Ammon's horn (tissue), 1 donor: ENCODE measurements at places on chromosomes 2 and 18.

DNA sequence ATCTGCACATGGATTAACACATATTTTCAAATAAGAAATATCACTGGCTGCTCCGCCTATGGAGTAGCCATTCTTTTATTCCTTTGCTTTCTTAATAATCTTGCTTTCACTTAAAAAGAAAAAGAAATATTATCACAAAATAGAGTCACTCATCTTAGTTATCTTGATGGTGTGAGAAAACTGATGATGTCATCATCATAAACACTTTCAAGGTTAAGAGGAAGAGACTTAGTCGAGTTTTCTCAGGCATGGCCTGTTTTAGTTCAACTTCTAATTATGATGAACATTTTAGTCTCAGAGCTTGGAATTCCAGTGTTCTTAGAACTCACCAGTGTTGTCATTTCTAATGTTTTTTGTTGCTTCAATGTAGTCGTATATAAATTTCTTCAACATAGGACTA is 506.1 kb downstream of the PTPRM start:
- no peak for DNase-seq

DNA sequence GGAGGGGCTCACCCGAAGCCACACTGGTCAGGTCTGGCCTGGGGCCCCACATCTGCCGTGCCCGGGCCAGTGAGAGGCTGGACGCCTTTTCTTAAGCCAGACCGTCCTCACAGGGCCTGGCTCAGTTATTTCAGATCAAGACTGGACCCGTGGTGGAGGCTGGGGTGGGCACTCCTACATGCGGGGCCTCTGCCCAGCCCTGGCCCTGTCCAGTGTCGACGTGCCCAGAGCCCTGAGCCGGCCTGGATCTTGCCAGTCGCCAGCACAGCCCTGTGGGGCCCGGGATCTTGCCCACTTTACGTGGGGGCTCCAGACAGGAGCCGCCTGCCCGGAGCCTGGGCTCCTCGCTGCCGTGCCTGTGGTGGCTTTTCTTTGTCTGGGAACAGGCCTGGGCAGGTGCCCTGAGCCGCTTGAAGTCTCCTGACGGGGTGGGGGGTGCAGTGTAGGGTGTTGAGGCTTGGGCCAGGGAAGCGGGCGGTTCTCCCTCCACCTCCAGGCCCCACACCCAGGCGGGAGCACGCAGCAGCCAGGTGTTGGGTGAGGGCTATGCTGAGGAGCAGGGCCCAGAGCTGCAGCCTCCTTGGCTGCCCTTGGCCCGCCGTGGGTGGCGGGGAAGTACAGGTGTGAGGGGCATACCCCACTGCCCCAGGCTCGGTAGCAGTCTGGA is 6.0 kb downstream of the GPC1 start:
- DNase-seq, result no peak

GRCh38 chr2:179348906-179349305 is 84.3 kb upstream of the SESTD1 start:
- DNase-seq, result no peak

DNA sequence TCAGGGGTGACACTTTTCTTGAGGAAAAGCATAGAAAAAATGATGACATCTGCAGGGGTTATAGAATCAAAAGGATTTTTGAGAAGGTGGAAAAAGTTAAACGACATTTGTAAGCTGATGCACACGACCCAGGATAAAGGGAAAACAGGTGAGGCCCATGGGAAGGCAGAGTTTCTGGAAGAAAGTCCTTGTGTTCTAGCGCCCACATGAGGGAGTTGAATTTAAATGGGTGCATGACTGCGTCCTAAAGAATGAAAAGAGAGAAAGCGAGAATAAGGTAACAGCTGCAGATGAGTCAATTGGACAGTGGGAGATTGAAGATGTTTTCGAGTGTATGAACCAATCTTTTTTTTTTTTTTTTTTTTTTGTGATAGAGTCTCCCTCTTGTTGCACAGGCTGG is 158.1 kb downstream of the GALR1 start:
- DNase-seq, result no peak

DNA sequence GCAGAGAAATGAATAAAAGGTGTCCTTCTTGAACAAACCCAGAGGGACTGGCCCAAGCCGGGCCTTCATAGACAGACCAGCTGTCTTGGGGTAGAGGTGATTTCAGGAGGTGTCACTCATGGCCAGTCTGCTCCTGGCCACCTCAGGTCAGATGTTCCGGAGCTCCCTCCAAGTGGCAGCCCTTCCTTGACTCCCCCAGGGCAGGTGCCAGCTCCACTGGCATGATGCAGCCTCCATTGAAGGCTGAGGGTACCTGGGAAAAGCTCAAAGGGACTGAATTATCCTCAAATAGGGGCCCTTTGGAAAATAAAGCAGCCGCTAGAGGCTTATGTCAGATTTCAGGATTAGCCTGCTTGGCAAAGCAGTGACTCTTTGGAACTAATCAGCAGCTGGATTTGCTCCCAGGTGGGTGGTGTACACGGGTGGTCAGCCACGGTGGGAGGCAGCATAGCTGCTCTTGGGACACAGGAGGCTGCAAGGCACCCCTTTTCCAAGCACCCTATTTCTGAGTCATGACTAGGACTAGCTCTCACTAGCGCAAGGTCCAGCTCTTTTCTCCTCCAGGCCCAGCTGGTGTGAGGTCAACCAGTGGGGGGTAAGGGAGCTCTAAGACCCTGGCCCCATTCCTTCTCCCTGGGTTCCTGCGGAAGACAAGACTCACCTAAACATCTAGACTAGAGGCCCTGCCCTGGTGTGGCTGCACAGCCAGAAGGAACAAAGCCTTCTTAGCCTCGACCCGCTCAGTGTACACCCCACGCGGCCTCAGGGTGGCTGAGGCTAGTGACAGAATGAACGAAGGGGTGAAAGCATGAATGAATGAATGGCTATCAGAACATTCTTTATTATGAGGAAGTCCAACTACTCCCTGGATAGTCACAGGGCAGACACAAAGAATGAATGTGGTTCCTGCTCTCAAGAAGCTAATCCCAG is 29.3 kb downstream of the HS1BP3 start:
- no peak for DNase-seq
